ENCODE measurements at places on chromosomes 1 and 21.

GRCh38 chr1:203152158-203153034 lies 23.2 kb downstream of the MYBPH start:
- no peak overlapping the region for H3K27ac ChIP-seq
- H3K36me3 ChIP-seq = no peaks in the 10 kb centered on the region
- H3K27me3 ChIP-seq = peaks cover 16% of the 10 kb centered on the region

GRCh38 chr1:2980849-2981248 lies 40.4 kb upstream of the ACTRT2 start:
- no peak for DNase-seq
- no peak overlapping the region for H3K4me3 ChIP-seq
- H3K4me1 ChIP-seq = no peaks in the 10 kb centered on the region
- H3K36me3 ChIP-seq = no peaks in the 10 kb centered on the region
- H3K27me3 ChIP-seq = peaks cover 3% of the 10 kb centered on the region

DNA sequence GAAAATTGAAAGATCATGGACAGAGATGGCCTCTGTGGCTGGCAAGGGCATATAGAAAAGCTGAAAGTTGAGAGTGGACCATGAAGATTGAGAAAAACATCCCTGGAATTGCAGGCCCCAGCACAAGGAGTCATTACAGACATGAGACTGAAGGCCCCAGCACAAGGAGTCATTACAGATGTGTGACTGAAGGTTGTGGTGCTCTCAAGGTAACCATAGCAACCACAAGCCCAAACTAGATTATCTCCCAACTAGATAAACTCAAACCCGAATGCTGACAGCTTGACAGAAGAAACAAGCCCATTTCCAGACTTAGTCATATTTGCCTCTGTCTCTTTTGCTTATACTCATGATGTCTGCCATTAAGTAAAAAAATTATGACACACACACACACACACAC lies 1252.1 kb upstream of the ADGRL4 start:
- DNase-seq = no peak
- no peak overlapping the region for H3K27ac ChIP-seq
- H3K4me3 ChIP-seq = no peak overlapping the region
- H3K27me3 ChIP-seq = no peaks in the 10 kb centered on the region
- H3K4me1 ChIP-seq = no peaks in the 10 kb centered on the region

- H3K27ac ChIP-seq = no peak overlapping the region
- H3K36me3 ChIP-seq = no peaks in the 10 kb centered on the region
- no peak overlapping the region for H3K4me3 ChIP-seq
- H3K27me3 ChIP-seq = peaks cover 7% of the 10 kb centered on the region
- peaks cover 3% of the 10 kb centered on the region for H3K4me1 ChIP-seq
These were observed 3.2 kb downstream of the IL23R start for GRCh38 chr1:67169496-67169895.

GRCh38 chr1:209318181-209319056 lies 265.1 kb upstream of the CAMK1G start:
- H3K4me3 ChIP-seq = no peak overlapping the region
- no peaks in the 10 kb centered on the region for H3K36me3 ChIP-seq
- no peak overlapping the region for H3K27ac ChIP-seq
- H3K27me3 ChIP-seq = peaks cover 2% of the 10 kb centered on the region

DNA sequence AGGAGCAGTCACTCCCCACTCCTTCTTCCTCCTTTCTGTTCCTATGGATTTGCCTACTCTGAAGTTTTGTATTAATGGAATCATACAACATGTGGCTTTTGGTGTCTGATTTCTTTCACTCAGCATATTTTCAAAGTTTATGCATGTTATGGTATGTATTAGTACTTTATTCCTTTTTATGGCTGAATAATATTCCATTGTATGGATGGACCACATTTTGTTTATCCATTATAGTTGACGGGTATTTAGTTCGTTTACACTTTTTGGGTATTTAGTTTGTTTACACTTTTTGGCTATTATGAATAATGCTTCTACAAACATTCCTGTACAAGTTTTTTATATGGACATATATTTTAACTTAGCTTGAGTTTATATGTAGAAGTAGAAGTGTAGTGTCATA lies 113.1 kb downstream of the PCBP3 start:
- DNase-seq = no peak
- no peaks in the 10 kb centered on the region for H3K4me1 ChIP-seq
- no peak overlapping the region for H3K4me3 ChIP-seq
- H3K36me3 ChIP-seq = peaks cover 5% of the 10 kb centered on the region
- H3K27me3 ChIP-seq = peaks cover 3% of the 10 kb centered on the region
- no peak overlapping the region for H3K27ac ChIP-seq

- peaks cover 15% of the 10 kb centered on the region for H3K36me3 ChIP-seq
- H3K4me1 ChIP-seq = peaks cover 29% of the 10 kb centered on the region
- DNase-seq = peak; percentile 15
- H3K4me3 ChIP-seq = peak overlapping the region; percentile 97
- H3K27me3 ChIP-seq = no peaks in the 10 kb centered on the region
These were observed 316 bp downstream of the AP4B1 start for GRCh38 chr1:113904293-113904673.

DNA sequence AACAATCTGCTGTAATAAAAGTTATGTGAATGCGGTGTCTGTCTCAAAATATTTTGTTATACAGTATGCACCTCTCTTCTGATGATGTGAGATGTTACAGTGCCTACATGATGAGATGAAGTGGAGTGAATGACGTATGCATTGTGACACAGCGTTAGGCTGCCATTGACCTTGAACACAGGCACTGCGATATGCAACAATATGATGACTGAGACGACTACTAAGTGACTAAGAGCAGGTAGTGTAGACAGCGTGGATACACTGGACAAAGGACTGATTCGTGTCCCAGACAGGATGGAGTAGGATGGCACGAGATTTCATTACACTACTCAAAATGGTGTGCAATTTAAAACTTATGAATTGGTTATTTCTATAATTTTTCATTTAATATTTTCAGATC lies 8.4 kb downstream of the SGIP1 start:
- peaks cover 11% of the 10 kb centered on the region for H3K27me3 ChIP-seq
- H3K36me3 ChIP-seq = no peaks in the 10 kb centered on the region
- no peak overlapping the region for H3K4me3 ChIP-seq
- DNase-seq = no peak

Measured in memory B cell (primary cell).